Calu3 (cell line): ENCODE measurements at places on chromosomes 1 and 21. TPM values are rescaled to one million over a fixed set of nuclear protein-coding genes. Genes with fewer than 3 reads are reported as not detected.

GRCh38 chr1:192839162-192840066, 30.6 kb downstream of the RGS2 start:
- no peak for DNase-seq

DNA sequence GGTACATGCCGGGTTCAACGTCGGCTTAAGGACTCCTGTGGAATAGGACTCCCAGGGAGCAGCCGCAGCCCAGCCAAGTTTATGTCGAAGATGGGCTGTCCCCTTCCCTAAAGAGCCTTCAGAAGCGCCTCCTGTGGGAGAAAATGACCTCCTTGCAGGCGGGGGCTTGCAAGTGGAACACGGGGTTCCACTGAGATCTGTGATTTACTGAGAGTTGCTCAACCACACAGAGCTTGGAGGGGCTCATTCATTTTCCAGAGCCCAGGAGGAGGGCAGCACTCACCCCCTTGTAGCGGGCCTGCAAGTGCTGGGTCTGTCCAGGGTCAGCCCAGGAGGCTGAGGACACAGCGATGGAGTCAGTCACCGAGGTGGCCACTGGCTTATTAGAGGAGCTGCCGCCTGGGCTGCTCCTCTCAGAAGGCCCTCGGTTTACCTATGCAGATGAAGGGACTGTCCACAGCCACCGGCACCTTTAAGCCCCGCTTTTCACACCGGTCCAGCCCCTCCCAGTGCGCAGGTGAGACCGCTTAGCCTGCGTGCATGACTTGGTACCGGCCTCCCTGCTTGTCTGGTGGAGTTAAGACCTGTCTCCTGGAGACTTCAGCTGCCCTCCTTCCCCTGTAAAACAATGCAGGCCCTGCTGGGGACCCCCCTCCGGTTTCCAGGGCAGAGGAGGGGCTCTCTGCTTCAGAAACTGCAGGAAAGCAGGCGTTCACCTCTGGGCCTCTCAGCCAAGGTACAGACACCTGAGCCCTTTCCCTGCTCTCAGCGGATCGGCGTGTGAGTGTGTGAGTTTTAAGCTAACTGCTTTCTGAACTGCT, 57.5 kb downstream of the ATP5PO start:
- no peak for DNase-seq

GRCh38 chr1:202586018-202586821, 124.0 kb downstream of the SYT2 start:
- DNase-seq = peak; percentile 52

DNA sequence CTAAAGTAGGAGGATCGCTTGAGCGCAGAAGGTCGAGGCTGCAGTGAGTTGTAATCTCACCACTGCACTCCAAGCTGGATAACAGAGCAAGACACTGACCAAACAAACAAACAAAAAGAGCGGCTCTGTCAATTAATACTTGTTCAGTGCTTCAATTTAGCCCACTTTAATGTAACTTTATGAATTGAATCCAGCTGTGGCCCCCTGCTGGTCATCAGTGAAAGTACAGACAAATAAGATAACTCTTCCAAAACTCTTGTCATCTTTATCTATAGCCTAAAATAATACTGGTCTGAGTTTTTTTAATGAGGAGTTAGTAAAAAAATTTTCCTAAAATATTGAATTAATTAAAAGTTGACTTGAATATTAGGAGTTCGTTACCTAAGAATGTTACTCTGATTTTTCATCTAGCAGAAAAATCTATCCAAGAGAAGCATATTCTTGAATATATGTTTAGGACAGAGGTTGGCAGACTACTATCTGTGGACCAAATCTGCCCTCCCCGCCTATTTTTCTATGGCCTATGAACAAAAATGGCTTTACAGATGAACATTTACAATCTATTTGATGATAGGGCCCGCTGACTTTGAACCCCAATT, 26.1 kb downstream of the ATP5PF start:
- peak; percentile 2 for DNase-seq

GRCh38 chr21:26865857-26866256, 20.6 kb upstream of the ADAMTS1 start:
- no peak for DNase-seq

GRCh38 chr1:111992476-111992875, 3.0 kb upstream of the KCND3 start:
- no peak for DNase-seq

DNA sequence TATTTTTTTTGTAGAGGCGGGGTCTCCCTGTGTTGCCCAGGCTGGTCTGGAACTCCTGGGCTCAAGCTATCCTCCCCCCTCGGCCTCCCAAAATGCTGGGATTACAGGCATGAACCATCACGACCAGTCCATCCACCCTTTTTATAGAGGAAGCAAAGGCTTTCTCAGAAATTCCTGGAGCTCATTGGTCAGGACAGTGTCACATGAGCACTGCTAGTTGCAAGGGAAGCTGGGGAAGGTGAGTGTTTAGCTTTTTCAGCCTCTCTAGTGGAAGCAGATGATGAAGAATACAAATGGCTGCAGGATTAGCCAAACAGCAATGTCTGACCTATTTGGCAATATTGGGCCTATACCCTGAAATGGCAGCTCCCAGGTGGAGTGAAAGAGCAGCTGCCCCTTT, 8.0 kb downstream of the IGFN1 start:
- DNase-seq = no peak

DNA sequence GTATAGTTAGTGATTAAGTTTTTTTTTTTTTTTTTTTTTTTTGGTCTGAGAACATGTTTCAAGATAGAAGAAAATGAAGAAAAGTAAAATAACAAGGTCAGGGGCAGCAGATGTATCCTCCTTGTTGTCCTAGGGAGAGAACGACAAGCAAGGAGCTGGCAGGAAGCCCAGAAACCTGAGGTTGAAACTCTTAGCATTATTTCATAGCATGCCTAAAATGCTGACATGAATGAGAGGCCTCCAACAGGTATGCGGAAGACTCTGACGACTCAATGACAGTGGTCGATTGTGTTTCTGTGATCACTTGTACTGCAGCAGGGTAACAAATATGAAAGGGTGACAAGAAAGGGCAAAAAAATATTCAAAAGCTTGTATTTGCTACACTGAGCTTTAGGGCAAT, 415.9 kb downstream of the PLA2G4A start:
- DNase-seq = peak; percentile 65

- DNase-seq = peak; percentile 62
These were observed 14.0 kb upstream of the TBX15 start for GRCh38 chr1:119002028-119002686.

YBEY gene
- total RNA-seq = 10.4 and 11.3 TPM in 2 replicates

TEDDM1 gene
- total RNA-seq = not detected in 2 replicates

LMO4 gene
- 95.0 and 132 TPM in 2 replicates for total RNA-seq

ZFP69B gene
- 4.5 and 5.1 TPM in 2 replicates for total RNA-seq

GBP5 gene
- total RNA-seq = 0.54 TPM in 1 of 2 replicates, not detected in the other

OR2L13 gene
- not detected in 2 replicates for total RNA-seq

SHE gene
- not detected in 2 replicates for total RNA-seq
